COR-L47 (cell line): ENCODE measurements at places on chromosomes 13 and 19.

DNA sequence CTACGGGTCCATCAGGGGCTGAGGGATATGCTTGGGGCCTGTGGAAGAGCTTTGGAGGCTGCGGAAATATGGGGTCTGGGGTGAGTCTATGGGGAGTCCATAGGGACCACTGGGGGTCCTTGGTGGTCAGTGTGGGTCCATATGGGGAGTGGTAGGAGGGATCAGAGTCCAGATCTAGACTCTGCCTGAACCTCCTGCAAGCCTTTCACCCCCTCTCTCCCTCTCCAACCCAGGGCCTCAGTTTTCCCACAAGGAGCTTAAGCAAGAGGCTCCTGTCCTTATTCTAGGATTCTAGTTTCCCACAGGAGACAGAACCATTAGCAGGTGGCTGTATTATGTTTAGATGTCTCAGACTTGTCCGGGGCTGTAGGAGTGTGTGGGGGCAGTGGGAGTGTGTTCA is 161.9 kb upstream of the TSHZ3 start:
- DNase-seq = no peak

GRCh38 chr13:109111141-109111540 is 481.7 kb downstream of the MYO16 start:
- DNase-seq = no peak

DNA sequence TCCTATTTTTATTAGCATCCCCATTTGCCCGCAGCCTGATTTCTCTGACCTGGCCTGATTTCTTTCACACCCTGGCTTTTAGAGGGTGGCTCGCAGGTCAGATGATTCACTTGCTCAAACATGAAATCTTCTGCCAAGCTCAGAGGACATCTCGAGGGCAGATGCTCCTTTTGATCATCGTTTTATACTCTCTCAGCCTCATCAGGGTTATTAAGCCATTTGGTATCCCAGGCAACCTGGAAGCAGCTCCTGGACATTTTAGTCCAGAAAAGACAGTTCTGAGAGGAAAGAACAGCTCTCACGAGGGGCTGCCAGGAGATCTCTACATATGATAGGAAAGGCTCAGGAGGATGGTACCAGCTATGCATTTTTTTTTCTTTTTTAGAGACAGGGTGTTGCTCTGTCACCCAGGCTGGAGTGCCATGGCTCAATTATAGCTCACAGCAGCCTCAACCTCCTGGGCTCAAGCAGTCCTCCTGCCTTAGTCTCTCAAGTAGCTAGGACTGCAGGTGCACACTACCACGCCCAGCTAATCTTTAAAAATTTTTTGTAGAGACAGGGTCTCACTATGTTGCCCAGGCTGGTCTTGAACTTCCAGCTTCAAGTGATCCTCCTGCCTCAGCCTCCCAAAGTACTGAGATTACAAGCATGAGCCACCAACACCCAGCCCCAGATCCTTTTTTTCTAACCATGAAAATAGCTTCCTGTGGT is 165.4 kb downstream of the KATNAL1 start:
- DNase-seq = no peak

DNA sequence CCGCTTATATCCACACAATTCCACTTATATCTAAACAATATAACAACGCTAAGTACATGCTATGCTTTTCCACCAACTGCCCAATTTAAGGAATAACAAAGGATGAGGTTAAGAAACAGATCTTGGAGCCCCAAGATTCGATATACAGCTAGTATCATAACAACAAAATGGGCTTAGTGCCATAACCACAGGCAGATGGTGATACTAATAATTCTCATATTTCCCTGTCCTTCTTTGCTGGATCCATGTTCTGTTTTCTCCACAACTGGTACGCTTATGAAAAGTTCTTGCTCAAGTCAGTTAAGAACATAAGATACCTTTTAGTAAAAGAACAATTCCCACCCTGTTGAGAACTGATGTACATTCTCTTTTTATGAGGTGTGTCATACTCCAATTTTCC is 33.9 kb downstream of the CAB39L start:
- DNase-seq = no peak

DNA sequence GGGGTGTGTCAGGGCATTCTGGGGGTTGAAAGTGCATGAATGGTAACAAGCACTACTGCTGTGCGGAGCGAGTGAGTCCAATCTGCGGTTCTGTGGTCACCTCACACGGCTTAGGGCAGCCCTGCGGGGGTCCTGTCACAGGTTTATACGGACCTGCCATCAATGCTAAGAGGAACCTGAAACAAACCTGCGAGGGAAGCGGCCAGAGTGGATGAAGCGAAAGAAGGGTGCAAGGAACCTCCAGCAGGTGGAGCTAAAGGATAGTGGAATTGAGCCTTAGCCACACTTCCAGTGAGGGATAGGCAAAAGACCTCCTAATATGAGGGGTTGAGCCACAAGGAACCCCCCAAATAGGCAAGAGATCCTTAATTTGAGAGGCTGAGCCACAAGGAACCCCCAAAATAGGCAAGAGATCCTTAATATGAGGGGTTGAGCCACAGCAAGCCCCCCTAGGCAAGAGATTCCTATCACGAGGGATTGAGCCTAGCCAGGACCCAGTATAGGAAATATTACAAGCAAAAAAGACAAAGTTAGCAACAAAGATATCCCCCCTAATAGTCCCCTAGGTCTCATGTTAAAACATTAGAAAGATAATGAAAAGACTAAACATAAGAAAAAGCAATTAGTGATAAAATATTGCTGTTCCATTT is 6.3 kb upstream of the ZNF69 start:
- peak; percentile 47 for DNase-seq

DNA sequence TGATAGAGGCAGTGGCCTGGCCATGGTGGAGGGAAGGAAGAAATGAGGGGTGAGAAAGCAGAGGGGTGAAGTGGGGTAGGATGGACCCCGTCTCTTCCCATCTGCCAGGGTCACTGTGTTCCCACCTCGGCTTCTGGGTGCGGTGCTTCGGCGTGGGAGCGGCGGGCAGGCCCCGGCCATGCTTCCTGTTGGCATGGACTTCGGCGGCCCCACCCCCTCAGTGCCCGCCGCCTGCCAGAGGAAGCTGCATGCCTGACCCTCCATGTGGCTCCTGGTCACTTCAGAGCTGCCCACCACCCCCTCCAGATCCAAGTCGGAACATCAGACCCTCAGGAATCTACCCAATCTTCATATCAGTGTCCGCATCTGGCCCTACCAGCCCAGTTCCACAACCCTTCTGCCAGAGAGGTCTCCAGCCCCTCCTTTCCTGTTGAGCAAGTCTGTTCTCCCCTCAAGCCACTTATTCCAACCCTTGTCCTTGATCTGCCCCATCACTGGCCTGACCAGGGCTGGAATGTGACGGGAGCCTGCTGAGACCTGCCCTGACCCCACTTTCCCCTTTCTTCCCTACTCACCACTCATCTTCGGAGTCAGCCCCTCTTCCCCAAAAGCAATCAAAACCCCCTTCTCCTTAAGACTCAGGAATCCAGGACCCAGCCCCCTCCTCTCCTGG is 1.5 kb downstream of the KCNN4 start:
- DNase-seq = no peak

DNA sequence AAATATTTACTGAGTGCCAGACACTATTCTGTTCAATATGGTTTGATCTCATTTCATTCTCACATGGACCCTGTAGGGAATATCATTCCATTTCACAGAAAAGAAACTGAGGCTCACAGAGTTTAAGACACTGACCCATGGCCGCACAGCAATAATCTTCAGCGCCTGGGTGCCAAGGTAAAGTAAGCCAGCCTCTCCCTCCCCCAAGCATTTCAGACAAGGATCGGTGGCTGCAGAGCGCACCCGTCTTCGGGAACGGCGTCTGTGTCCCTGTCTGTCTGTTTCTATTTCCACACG is 4.3 kb upstream of the PDE4A start:
- DNase-seq = no peak

DNA sequence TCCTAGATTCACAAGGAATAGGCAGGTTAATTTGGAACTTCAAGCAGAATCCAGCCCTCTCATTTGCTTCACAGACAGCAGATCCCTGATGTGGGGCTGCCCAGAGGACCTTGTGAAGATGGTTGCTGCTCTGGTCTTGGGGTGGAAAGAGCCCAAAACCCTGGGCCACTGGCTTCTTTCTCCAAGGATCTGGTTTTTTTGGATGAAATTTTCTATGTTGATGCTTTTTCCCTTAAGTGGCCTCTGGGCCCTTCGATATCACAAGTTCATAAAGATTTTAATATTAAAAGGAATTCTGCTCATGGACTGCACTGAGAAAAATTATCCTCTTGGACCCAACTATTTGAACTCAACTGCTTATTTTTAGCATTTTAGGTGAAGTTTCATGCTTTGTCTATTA is 421.1 kb downstream of the KLF5 start:
- no peak for DNase-seq

DNA sequence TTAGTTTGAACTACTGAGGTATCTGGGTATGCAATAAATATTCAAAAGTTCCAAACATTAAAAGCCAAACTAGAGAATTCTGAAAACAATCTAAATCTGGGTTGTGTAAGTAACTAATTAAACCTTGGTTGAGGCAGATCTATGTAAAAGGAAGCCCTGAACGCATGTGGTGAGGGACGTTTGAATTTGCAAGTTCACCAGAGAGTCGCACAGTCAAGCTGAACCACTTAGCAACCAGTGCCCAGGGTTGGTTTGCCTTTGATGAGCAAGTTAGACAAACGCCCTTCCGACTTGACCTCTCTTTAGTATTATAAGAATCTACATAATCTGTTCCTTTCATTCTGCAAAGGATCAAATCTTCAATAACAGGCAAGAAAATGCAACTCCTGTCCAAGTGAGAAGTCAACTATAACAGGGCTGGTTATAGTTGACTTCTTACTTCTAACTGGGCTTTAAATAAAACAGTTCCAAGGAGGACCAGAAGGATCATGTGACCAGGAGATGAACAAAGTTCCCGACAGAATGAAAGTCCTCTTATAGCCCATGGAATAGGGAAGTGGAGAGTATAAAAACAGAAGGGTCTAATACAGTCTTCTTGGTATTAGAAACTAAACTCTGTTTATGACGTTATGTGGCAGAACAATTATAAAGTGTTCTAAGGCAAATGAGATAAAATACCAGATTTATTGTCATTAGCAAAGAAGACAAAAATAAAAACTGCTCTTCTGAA is 40.6 kb downstream of the PHF11 start:
- no peak for DNase-seq

GRCh38 chr19:35061583-35062373 is 20.3 kb downstream of the HPN start:
- no peak for DNase-seq

DNA sequence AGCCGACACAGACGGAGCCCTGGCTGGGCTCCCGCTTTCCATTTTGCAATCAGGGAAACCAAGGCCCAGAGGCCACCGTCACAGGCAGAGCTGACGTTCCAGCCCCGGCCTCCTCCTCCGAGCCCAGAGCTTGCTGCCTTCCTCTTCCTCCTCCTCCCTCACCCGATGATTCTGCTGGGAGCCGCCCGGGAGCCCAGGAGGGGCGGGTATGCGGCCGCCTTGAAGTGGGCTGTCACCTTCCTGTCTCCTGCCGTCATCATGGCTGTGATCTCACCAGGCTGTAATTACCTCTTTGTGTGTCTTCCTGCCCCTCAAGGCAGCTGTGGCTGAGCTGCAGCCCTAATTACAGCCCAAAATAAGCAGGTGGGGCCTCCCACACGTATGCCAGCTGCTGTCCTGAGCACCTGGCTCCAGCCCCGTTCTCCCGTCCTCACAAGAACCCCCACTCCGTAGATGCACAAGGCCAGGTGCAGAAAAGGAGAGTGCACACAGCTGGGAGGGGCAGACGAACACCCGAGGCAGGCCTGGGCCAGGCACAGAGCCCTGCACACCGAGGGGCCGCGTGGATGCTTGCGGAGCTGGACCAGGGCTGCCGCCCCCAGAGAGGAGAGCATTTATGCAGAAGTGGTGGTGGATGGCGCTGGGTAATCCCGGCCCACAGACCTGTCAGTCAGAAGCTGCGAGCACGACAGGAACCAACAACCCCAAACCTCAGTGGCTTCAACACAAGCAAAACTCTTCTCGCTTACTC is 4.0 kb downstream of the TPGS1 start:
- peak; percentile 97 for DNase-seq

DNA sequence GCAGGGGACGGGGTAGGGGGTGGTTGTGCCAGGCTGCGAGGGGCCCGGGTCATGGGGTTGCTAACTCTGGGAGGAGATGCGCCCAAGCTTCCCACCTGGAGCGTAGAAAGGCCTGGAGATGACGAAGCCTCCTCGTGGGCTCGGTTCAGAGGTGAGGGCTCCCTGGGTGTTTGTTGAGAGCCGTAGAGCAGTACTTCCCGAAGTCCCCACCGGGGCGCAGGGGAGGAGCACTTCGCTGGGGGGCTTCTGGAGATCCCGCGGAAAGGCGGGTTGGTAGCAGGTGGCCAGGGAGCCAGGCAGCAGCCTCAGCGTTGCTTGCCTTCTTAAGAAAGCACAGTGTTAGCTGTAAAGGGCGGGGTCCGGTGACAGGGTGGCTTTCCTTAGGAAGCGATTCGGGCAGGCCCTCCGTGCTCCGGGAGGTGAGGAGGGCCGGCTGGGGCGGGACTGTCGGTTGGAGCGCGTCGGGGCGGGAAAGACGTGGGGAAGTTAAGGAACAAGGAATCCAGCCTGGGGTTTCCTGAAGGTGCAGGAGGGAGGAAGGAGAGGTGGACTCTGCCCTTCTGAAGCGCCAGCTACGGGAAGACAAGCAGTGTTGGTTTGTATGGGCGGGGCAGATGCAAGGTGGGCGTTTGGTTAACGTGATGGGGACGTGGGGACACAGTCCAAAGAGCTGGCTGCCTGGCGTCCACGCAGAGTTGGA is 3.3 kb downstream of the VSTM2B start:
- no peak for DNase-seq

- peak; percentile 83 for DNase-seq
These were observed 318.9 kb downstream of the MYO16 start for GRCh38 chr13:108948251-108948671.

DNA sequence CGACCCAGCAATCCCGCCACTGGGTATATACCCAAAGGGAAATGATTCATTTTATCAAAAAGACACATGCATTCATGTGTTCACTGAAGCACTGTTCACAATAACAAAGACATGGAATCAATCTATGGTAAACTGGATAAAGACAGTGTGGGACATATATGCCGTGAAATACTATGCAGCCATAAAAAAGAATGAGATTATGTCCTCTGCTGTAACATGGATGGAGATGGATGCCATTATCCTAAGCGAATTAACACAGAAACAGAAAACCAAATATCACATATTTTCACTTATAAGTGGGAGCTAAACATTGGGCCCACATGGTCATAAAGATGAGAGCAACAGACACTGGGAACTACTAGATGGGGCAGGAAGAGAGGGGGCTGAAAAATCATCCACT is 345.0 kb downstream of the UQCRFS1 start:
- no peak for DNase-seq

GRCh38 chr13:29924482-29925350 is 74.3 kb upstream of the UBL3 start:
- DNase-seq = no peak

- no peak for DNase-seq
These were observed 614.5 kb downstream of the TBC1D4 start for GRCh38 chr13:74867460-74867859.
